Smooth muscle cell of bladder (primary cell): ENCODE measurements at places on chromosomes 16 and 17. TPM values are rescaled to one million over a fixed set of nuclear protein-coding genes. Genes with fewer than 3 reads are reported as not detected.

SMIM5 gene
- not detected in 2 replicates for total RNA-seq

PRDM7 gene
- total RNA-seq, result under 0.01 TPM in 1 of 2 replicates, not detected in the other

EDC4 gene
- 39.3 and 43.6 TPM in 2 replicates for total RNA-seq

FTSJ3 gene
- 51.3 and 54.5 TPM in 2 replicates for total RNA-seq

ZNF276 gene
- total RNA-seq, result 8.2 and 12.5 TPM in 2 replicates

FOXN1 gene
- not detected in 2 replicates for total RNA-seq

UTS2R gene
- total RNA-seq, result not detected in 2 replicates
